H4 (cell line): ENCODE measurements at places on chromosomes 4 and X. TPM values are rescaled to one million over a fixed set of nuclear protein-coding genes. Genes with fewer than 3 reads are reported as not detected.

Gene LGI2
- total RNA-seq: 0.04 and 0.12 TPM in 2 replicates

Gene SMIM10
- 7.2 and 7.6 TPM in 2 replicates for total RNA-seq

Gene CITED1
- 0.33 and 1.1 TPM in 2 replicates for total RNA-seq

Gene ADRA2C
- total RNA-seq: 1.7 TPM in 2 replicates

Gene TASL
- not detected in 2 replicates for total RNA-seq

Gene NDST4
- 0.10 and 1.3 TPM in 2 replicates for total RNA-seq

Gene TMEM150C
- total RNA-seq: 4.1 and 6.3 TPM in 2 replicates

Gene FTSJ1
- 70.7 and 85.9 TPM in 2 replicates for total RNA-seq

Gene RHOXF2B
- not detected in 2 replicates for total RNA-seq

Gene GPR119
- not detected in 2 replicates for total RNA-seq

Gene DMP1
- not detected in 2 replicates for total RNA-seq

Gene FAM47B
- total RNA-seq: not detected in 2 replicates

Gene DRD5
- total RNA-seq: not detected in 2 replicates

Gene VBP1
- 126 and 140 TPM in 2 replicates for total RNA-seq

Gene UGT2B7
- 0.08 and 0.35 TPM in 2 replicates for total RNA-seq

Gene LIAS
- total RNA-seq: 13.6 and 16.6 TPM in 2 replicates

Gene IL2
- total RNA-seq: not detected in 2 replicates

Gene FMR1NB
- not detected in 2 replicates for total RNA-seq

Gene CFI
- total RNA-seq: 202 and 206 TPM in 2 replicates

Gene OFD1
- 10.2 and 14.7 TPM in 2 replicates for total RNA-seq

Gene DAPP1
- total RNA-seq: not detected in 2 replicates

Gene CSN1S1
- not detected in 2 replicates for total RNA-seq

Gene SYTL4
- total RNA-seq: 2.0 and 4.6 TPM in 2 replicates

Gene FGB
- 1.2 TPM in 1 of 2 replicates, not detected in the other for total RNA-seq

Gene MXRA5
- not detected in 2 replicates for total RNA-seq

Gene HSFX2
- total RNA-seq: not detected in 2 replicates

Gene NAP1L2
- total RNA-seq: 19.0 and 19.1 TPM in 2 replicates
